ENCODE measurements at places on chromosomes 6 and 20.

- no peak for DNase-seq
Observed at GRCh38 chr20:56376331-56376730, 15.7 kb downstream of the AURKA start.

DNA sequence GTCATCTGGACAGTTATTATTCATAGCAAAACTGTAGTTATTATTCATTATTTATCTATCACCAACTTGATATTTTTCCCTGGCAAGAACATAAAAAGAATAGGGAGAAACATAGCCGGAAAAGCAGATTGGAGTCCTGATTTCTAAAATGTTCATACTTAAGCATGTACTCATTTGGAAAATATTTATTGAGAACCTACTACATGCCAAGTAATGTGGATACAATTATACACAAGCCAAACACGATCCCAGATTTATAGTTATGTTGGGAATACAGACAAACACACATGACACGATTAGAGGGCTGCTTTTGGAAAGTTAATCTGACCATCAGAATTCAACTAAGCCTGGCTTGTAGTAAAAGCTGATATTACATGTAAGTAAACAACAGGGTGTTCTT lies 30.7 kb downstream of the ARHGAP18 start:
- DNase-seq, result peak; percentile 61

DNA sequence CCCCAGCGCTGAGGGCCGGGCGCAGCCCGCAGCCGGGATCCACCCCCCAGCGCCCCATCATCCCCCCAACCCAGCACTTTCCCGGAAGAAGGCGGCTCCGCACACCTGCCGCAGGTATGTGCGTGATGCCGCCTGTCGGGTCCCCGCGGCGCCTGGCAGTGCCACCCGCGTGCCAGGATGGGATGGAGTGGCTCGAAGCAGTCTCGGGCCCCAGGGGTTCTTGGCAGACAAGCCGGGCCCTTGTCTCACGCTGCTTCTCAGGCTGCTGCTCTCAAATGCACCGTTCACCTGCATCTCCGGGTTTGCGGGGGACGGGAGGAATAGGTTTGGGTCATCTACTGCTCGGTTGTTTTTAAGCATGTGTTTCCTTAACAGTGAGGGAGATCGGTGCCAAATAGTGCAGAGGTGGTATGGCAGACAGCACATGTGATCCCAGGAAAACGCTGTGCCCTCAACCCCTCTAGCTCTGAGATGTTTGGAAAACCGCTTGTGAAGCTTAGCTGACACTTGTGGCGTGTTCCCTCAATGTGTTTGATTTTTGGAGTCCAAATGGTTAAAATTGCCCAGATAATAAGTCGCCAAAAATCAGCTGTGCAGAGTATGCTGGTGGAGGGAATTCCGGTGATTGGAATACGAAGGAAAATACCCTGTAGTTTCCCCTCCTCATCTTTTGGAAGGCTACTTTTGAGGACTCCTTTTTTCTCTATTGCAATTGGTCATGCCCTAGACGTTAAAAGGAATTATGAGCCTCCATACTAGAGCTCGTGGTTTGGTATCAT lies 926 bp downstream of the MYLIP start:
- peak; percentile 36 for DNase-seq

- no peak for DNase-seq
Observed at GRCh38 chr20:19875376-19876221, 117.5 kb downstream of the RIN2 start.

GRCh38 chr6:154319231-154319858 lies 37.3 kb downstream of the IPCEF1 start:
- peak; percentile 92 for DNase-seq

Data from fibroblast of lung (primary cell).